Neural crest cell (in vitro differentiated cells): ENCODE measurements at places on chromosomes 12 and 14. TPM values are rescaled to one million over a fixed set of nuclear protein-coding genes. Genes with fewer than 3 reads are reported as not detected.

Gene OR2AP1
- not detected in 2 replicates for total RNA-seq

DNA sequence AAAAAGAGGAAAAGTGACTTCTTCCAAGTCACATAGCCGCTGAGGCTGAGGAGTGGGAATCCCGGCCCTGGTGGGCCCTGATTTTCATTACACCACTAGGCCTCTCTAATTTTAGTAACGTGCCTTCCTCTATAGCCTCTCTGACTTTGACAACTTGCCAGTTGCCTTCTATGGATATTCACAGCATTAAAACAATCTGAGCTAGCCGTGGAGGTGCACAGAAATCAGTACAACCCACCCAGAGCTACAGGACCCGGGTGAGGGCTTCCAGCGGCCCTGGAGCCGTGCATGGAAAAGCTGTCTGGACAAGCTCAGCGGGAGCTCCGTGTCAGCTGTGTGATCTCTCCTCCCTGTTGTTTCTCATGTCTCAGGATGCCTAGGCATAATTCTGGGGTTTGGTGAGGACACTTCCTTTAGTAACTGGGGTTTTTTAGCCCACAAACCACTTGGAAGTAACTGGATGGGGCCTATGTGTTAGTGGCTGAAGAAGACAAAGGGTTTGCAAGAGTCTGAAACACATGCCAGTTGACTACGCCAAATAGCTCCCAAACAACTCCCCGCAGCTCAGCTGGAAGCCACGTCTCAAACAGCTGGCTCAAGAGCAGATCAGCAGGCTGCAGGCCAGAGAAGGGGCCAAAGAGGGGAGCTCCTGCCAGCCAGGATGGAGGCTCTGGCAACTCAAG, 53.0 kb downstream of the SSH1 start:
- peaks cover 10% of the 10 kb centered on the region for H3K36me3 ChIP-seq
- H3K27ac ChIP-seq, result peak overlapping the region; percentile 90
- no peaks in the 10 kb centered on the region for H3K27me3 ChIP-seq
- H3K4me1 ChIP-seq, result peaks cover 44% of the 10 kb centered on the region

DNA sequence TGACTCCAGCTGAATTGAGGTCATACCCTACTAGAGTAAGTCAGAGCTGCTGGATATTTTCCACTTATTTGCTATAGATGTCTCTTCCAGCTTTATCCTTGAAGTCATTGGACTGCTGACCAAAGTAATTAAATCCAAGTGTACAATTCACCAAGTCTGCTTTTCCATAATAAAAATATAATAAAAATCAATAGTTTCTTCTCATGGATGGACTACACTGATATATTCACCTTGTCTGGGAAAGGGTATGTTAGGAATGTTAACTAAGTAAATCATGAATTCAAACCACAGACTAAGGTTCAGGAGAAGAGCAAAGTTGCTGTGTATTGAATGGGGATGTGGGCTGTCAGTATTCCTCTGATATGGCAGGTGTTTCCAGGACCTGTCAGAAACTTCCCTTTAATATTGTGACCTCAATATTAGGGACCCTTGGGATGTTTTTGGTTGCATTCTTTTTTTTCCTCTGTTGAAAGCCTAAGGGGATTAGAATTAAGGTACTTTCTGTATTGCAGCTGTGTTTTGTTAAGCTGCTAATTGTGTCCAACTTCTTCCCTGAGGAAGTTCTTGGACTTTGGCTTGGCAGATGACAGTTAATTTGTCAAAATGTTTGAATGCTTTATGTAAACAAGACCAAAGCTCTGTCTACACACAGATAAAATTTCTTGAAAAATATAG, 284.0 kb downstream of the ATP23 start:
- H3K36me3 ChIP-seq, result no peaks in the 10 kb centered on the region
- H3K27me3 ChIP-seq, result no peaks in the 10 kb centered on the region

GRCh38 chr12:108257004-108257403, 82.1 kb downstream of the CMKLR1 start:
- DNase-seq, result no peak
- H3K36me3 ChIP-seq, result no peaks in the 10 kb centered on the region
- no peak overlapping the region for H3K27ac ChIP-seq

- no peaks in the 10 kb centered on the region for H3K27me3 ChIP-seq
- peaks cover 7% of the 10 kb centered on the region for H3K4me1 ChIP-seq
- H3K27ac ChIP-seq, result no peak overlapping the region
- DNase-seq, result no peak
- H3K4me3 ChIP-seq, result no peak overlapping the region
- no peaks in the 10 kb centered on the region for H3K36me3 ChIP-seq
Measured at GRCh38 chr12:130968611-130969010, 14.9 kb downstream of the ADGRD1 start.

GRCh38 chr12:56629459-56630179, 507 bp downstream of the BAZ2A start:
- DNase-seq, result no peak
- H3K27ac ChIP-seq, result peak overlapping the region; percentile 95
- no peaks in the 10 kb centered on the region for H3K36me3 ChIP-seq
- H3K4me1 ChIP-seq, result peaks cover 67% of the 10 kb centered on the region
- peak overlapping the region; percentile 97 for H3K4me3 ChIP-seq

DNA sequence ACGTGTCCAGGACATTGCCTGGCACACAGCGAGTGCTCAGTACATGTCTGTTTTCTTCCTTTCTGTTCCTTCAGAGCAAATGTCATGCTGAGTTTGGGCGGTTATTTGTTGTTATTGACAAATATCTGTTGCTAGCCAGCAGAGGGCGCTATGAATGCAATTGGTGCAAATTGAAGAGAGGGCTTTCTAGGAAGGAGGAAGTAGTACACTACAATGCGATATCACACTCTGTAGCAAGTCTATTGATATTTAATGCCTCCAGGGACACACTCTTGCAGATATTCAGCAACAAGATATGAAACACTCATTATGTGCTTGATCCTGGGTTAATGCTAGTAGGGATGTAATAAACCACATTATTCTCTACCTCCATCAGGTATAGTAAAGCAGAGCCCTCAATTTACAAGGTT, 267.3 kb upstream of the SRRM4 start:
- H3K4me3 ChIP-seq, result no peak overlapping the region
- no peaks in the 10 kb centered on the region for H3K36me3 ChIP-seq
- peaks cover 16% of the 10 kb centered on the region for H3K4me1 ChIP-seq
- DNase-seq, result peak; percentile 75

- peaks cover 22% of the 10 kb centered on the region for H3K4me1 ChIP-seq
- H3K36me3 ChIP-seq, result peaks cover 4% of the 10 kb centered on the region
- H3K27me3 ChIP-seq, result no peaks in the 10 kb centered on the region
- peak overlapping the region; percentile 84 for H3K27ac ChIP-seq
- DNase-seq, result no peak
Measured at GRCh38 chr12:105865886-105866285, 272.9 kb downstream of the NUAK1 start.

Gene ANKS1B
- 5.6 and 8.4 TPM in 2 replicates for total RNA-seq

Gene RHEBL1
- 1.2 and 2.1 TPM in 2 replicates for total RNA-seq

GRCh38 chr14:96686126-96686525, 111.1 kb upstream of the VRK1 start:
- peaks cover 16% of the 10 kb centered on the region for H3K4me1 ChIP-seq
- H3K27me3 ChIP-seq, result peaks cover 3% of the 10 kb centered on the region
- no peak overlapping the region for H3K4me3 ChIP-seq
- no peak overlapping the region for H3K27ac ChIP-seq
- H3K36me3 ChIP-seq, result no peaks in the 10 kb centered on the region
- DNase-seq, result no peak

DNA sequence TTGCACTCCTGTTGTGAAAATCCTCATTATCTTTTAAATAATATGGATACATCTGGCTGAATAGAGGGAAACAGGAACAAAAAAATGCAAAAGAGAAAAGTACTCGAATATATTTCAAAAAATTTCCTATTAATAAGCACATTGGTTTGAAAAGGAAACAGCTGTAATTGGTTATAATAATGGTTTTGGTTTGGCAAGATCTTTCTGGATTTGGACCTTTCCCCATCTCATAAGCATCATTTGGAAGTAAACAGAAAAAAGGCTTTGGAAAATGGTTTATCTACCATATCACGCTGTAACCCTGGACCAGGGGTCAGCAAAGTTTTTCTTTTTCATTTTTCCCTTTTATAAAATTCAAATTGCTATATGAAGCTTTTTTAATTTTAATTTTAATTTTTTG, 2.8 kb upstream of the NINJ2 start:
- H3K27ac ChIP-seq, result no peak overlapping the region
- H3K4me1 ChIP-seq, result peaks cover 12% of the 10 kb centered on the region
- H3K4me3 ChIP-seq, result no peak overlapping the region
- DNase-seq, result no peak
- no peaks in the 10 kb centered on the region for H3K27me3 ChIP-seq
- no peaks in the 10 kb centered on the region for H3K36me3 ChIP-seq

DNA sequence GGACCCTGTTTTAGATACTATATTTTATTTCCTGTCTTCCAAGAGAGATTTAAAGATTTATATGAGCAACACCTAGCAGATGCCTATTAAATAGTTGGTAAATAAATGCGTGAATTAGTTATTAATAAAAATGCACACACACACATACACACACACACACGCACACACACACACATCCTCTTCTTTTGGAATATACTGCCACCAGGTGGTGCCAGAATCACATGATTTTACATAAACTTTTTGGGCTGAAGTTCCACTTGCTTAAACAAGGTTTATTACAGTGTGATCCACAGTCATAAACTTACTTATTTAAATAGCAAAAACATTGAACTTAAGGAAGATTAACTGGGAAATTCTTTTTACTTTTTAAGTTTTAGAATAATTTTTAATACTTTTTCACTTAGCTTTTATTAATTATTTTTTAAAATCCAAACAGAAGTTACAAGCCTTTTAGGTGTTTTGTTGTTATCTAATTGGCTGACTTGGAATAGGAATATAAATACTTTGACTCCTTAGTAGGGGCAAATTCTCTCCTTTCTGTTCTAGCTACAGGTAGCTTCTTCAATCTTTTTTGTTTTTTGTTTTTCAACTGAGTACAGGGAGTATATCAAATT, 17.5 kb downstream of the RAD51B start:
- H3K27ac ChIP-seq, result no peak overlapping the region
- H3K4me1 ChIP-seq, result no peaks in the 10 kb centered on the region
- DNase-seq, result peak; percentile 47
- H3K27me3 ChIP-seq, result no peaks in the 10 kb centered on the region

Gene ZC3H10
- total RNA-seq, result 19.1 and 19.3 TPM in 2 replicates

DNA sequence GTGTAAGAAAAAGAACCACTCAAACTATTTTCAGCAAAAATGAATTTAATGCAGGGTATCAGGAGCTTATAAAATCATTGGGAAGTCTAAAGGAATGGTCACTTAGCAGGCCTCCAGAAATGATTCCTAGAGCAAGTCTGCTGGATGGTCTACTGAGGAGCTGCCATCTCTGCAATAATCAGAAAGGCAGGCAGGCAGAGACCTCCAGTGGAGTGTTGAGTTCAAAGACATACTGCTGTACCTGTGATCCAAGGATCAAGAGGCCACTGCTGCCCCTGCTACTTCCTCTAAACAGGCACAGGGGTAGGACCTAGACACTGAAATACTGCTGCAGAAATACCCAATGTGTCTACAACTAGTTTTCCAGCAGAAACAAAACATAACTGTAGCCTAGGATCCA, 14.5 kb upstream of the KICS2 start:
- H3K36me3 ChIP-seq, result no peaks in the 10 kb centered on the region
- H3K4me1 ChIP-seq, result no peaks in the 10 kb centered on the region
- DNase-seq, result no peak
- no peak overlapping the region for H3K4me3 ChIP-seq
- H3K27me3 ChIP-seq, result no peaks in the 10 kb centered on the region

GRCh38 chr12:39605996-39606395, 13.6 kb downstream of the ABCD2 start:
- no peak overlapping the region for H3K27ac ChIP-seq
- H3K27me3 ChIP-seq, result no peaks in the 10 kb centered on the region
- no peaks in the 10 kb centered on the region for H3K36me3 ChIP-seq

DNA sequence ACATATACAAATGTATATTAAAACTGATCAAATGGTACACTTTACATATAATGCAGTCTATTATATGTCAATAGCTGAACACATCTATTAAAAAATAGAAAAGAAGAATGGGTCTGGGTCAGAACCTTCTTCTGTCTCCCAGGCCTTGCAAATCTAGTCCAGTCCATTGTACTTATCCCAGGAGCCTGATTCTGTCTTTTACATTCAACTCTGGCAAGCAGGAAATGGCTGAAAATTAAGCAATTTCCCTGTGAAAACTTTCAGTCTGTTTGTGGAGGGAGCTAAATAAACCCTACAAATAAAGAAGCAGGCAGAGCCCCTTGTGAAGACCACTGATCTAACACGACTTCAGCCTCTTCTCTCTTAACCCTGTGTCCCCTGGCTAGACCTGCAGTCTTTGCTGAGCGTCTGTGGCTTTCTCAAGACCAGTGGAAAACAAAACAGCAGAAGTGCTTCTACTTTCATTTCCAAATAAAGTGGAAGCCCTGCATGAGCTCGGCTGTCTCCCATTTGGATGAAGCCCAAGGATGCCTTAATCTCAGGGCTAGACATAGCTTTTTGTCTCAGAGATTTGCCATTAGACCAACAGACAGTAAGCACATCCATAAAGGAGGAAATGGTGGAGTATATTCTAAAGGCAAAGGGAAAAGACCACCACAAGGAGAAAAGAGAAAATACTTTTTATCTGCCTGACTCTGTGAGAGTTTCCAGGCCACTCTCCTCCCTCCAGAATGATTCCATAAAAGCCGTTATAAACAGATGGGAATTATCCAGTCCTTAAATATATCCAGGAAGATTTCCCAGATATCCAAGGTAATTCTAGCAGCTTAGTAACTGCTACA, 48.2 kb downstream of the CRACR2A start:
- H3K36me3 ChIP-seq, result no peaks in the 10 kb centered on the region
- no peaks in the 10 kb centered on the region for H3K27me3 ChIP-seq
- no peak for DNase-seq
- H3K4me1 ChIP-seq, result no peaks in the 10 kb centered on the region
- no peak overlapping the region for H3K4me3 ChIP-seq
- no peak overlapping the region for H3K27ac ChIP-seq

Gene CLEC6A
- total RNA-seq, result not detected in 2 replicates

DNA sequence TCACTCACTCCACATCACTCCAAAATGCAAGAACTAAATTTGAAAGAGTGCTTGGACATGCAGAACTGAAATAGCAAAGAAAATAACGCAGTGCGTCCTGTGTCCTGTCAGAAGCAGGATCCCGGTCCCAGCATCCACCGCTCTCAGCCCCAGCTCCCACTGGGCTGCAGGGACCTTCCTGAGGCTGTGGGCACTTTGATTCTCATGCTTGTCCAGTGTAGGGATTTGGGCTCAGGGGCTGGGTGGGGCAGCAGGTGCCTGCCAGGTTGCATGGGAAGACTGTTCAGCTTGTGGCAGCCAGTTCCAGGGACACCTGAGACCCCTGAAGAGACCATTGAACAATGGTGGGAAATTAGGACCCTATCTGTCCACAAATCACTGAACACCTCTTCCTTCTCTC, 140.0 kb upstream of the FKBP4 start:
- DNase-seq, result no peak
- H3K27me3 ChIP-seq, result no peaks in the 10 kb centered on the region
- no peak overlapping the region for H3K27ac ChIP-seq
- H3K36me3 ChIP-seq, result no peaks in the 10 kb centered on the region
- H3K4me1 ChIP-seq, result no peaks in the 10 kb centered on the region

GRCh38 chr12:12379831-12380730, 23.2 kb downstream of the BORCS5 start:
- no peak for DNase-seq
- no peaks in the 10 kb centered on the region for H3K27me3 ChIP-seq
- peaks cover 3% of the 10 kb centered on the region for H3K36me3 ChIP-seq
- H3K4me1 ChIP-seq, result peaks cover 31% of the 10 kb centered on the region
- no peak overlapping the region for H3K27ac ChIP-seq
